ENCODE measurements at places on chromosomes 1 and 21.

GRCh38 chr1:202244841-202245261 lies 51.3 kb downstream of the LGR6 start:
- DNase-seq: no peak

DNA sequence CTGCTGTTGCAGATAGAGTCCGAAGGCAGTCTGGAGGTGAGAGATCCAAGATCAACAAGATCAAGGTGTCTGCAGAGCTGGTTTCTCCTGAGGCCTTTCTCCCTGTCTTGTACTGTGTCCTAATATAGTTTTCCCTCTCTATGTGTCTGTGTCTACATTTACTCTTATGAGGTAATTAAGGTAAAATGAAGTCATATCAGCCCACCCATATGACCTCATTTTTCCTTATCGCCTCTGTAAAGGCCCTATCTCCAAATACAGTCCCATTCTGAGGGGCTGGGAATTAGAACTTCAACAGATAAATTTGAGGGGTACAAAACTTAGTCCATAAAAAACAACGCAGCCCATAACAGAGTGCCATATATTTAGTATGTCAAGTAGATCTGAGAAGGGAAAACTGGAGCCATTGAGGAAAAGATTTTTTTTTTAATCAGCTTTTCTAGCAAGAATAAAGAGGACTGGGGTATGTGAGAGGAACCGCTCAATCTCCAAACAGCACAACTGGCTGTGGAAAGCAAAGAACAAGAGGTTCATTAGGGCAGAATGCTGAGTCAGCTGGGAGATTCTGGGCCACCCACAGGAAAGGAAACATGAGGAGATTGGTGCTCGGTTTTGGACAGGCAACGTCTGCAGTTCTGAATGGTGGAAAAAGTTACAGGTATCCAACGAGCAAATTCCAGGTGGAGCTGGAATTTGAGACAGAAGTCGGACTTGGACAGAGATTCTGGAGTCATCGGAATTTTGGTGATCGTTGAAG lies 65.7 kb downstream of the MAP3K21 start:
- DNase-seq: no peak

DNA sequence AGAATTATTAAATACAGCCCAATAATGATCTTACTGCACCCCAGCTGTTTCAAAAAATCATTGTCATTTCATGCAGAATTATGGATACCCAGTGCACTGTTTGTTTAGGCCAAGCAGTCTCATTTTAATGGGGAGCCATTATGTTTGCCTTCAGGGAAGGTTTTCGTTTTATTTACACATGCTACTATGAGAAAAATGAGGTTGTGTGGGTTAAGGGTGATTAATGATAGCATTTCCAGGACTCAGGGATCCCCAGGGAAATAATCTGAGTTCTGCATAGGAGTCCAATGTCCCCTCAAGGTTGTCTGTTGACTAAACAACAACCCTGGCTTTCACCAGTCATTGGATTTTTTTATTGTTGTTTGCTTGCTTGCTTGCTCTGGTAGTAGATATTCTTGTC lies 71.0 kb upstream of the ZP4 start:
- DNase-seq: no peak

- DNase-seq: no peak
Observed at GRCh38 chr1:107648071-107648470, 316.9 kb downstream of the VAV3 start.

GRCh38 chr1:177517546-177517945 lies 346.8 kb downstream of the BRINP2 start:
- no peak for DNase-seq

- no peak for DNase-seq
Observed at GRCh38 chr1:145978471-145978853, 14.0 kb downstream of the POLR3GL start.

DNA sequence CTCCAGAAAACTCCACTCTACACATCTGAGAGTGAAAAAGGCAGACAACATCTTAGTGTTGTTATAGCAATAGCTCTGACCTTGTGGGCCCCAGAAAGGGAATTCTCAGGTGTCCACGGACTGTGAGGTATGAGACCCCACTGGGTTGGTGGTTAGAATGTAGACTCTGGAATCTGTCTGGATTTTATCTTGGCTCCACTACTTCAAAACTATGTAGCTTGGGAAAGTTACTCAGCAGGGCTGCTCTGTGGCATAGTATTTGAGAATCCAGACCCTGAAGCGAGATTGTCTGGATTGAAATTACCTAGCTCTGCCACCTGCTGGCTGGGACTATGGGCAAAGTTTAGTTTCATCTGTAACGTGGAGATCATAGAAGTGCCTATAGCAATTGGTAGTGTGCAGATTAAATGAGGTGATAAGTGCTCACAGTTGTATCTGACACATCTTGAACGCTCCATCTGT lies 25.8 kb downstream of the PRDM2 start:
- no peak for DNase-seq

- no peak for DNase-seq
Observed at GRCh38 chr1:210250665-210250997, 18.0 kb downstream of the SERTAD4 start.

DNA sequence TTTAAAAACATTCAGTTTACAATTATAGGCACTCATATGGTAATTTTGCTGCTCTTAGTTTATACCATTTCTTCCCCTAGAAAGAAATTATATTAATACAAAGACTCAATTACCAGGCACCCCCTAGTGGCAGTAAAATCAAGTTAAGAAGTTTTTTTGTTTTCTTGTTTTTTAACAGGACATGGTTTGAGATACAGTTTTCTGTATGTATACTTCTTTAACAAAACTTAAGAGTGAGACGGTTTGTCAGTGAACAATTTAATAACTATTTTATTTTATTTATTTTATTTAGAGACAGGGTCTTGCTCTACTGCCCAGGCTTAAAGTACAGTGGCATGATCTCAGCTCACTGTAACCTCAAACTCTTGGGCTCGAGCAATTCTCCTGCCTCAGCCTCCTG lies 224.6 kb downstream of the FAF1 start:
- no peak for DNase-seq
